Activated naive CD8-positive, alpha-beta T cell treated with anti-CD3 and anti-CD28 coated beads, Interleukin-2, amount 50 U/mL, for 16 hours (primary cell): ENCODE measurements at places on chromosomes 13 and 19.

DNA sequence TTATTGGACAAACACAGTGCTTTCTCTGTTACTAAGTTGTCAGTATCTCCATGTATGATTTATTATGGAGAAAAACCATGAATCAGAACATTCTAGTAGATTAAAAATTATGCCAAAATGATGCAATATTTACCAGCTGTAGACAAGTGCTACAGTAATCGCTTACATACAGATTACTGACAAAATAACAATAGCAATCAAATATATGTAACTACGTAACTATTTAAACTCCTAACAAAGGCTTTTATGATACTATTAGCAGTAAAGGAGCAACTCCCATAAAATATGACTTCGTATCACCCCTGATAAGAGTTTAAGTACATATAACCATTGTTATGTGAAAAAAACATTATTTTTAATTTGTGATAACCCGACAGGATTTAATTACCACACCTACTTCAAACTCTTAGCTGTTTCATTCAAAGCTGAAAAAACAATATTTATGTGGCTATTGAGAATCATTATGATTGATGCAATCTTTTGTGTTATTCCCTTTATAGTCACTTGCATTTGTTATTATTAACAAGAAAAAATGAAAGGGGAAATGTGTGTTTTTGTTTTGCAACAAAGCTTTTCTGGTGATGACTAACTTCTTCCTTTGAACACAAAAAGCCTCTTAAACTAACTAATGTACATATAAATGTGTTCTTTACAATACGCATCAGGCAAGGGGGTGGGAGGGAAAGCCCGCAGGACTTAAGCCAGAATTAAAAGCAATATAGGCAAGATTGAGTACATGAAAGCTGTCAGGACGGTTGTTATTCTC lies 147.4 kb downstream of the ABCC4 start:
- DNase-seq, result no peak

- no peak for DNase-seq
Measured at GRCh38 chr13:28530729-28531076, 35.8 kb upstream of the FLT1 start.

GRCh38 chr13:72983085-72983768 lies 75.6 kb upstream of the KLF5 start:
- no peak for DNase-seq

GRCh38 chr19:45607071-45608029 lies 5.3 kb upstream of the GPR4 start:
- no peak for DNase-seq

- no peak for DNase-seq
Measured at GRCh38 chr19:10292206-10292788, 2.5 kb downstream of the ICAM5 start.

GRCh38 chr13:24361113-24361512 lies 51.7 kb downstream of the C1QTNF9 start:
- no peak for DNase-seq

DNA sequence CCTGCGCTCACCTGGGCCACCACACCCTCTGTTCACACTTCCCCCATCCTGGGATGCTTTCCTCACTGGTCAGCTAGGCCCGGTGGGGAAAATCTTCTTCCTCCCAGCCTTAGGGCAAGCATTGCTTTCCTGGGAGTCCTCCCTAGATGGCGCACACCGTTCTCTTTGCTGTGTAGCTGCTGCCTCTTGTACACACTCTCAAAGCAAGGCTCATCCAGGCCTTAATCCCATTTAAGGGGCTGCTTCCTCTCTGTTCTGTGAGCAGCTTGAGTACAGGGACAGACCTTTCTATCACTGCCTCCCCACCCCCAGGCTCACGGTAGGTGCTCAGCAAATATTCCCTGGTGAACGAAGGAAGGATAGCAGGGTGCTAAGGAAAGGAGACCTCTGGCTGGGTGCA lies 11.1 kb downstream of the SLC7A10 start:
- no peak for DNase-seq

DNA sequence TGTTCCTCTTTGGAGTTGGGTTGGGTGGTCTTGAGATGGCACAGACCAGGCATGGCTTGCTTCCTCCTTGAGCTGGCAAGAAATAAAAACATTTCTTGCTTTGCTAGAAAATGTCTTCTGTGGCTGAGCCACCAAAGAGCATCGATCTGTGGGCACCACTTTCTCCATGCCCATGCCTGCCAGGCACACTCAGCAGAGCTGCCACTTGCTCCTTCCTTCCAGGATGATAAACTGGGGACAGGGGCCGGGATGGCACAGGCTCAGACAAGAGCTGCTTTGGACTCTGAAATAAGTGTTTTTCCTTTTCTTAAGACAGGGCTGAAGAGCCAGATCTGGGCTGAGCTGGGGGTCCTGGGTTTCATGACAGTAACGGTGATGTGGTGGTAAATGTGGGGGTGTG lies 32.8 kb downstream of the NFIX start:
- no peak for DNase-seq

DNA sequence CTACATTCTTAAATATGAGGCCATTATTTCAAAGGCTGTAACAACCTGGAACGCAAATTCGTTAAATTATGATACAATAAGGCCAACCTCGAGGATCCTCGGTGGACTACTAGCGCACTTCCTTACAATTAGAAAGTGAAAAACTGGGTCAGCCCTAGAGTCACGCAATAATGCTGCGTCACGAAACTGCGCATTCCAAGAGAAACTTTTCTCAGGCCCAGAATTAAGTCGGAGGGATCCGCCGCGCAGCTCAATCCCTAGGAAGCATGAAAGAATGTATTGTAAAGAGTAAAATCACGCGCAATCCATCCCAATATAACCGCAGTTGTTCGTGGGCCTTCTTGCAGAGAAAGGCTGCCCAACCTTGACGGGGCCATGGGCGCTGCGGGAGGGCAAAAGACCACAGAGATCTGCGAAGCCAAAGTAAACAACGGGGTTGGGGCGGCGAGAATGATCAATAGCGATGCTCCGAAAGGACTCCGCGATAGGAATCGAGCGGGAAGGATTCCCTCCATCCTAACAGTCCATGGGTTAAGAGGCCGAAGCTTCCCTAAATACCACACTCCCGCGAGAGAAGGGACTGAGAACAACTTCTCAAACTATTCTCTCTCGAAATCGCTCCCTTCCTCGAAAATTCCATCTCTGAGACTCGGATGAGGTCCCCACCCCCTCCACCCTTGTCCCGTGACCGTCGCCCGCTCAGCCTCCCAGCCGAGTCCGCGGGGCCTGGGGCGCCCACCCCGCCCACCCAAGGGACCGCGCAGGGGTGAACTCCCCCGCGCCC lies 564 bp downstream of the SPART start:
- no peak for DNase-seq

DNA sequence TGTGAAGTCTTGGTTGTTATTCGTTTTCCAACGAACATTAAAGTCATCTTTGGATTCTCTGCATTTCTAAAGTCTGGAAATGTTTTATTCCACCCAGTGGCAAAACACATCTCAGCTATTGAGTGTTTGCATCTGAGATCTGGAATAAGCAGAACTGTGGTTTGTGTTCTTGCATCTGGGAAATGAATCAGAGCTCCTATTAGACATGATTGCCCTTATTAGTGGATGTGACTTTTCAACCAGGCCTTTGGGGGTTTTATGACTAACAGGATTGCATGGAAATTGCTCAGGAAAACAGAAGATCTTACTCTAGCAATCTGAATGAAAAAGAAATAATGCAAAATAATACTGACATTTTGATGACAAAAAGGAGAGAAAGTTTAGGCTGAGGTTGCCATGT lies 488.8 kb downstream of the IRS2 start:
- DNase-seq, result no peak

DNA sequence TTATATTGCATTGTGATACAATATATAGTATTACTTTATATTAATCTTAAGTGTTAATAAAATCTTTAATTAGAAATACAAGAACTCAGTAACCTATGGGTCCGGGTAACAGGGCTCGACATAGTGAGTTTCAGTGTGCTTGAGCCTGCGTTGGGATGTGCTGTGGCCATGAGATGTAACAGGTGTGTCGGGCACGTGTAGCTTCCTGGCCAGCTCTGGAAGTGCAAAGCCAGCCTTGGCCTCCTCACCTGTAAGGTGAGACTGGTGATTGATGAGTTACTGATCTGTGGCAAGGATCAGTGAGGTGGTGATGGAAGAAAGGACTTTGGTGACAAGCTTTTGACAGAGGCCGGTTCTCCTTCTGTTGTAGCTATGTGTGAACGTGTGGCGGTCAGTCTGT lies 19.2 kb downstream of the ATP4B start:
- DNase-seq, result no peak

DNA sequence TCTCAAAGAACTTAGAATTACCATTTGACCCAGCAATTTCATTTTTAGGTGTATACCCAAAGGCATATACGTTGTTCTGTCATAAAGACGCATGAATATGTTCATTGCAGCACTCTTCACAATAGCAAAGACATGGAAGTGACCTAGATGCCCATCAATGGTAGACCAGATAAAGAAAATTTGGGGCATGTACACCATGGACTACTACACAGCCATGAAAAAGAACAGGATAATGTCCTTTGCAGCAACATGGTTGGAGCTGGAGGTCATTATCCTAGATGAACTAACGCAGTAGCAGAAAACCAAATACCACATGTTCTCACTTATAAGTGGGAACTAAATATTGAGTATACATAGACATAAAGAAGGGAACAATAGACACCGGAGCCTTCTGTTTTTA lies 20.7 kb downstream of the PAN3 start:
- no peak for DNase-seq

DNA sequence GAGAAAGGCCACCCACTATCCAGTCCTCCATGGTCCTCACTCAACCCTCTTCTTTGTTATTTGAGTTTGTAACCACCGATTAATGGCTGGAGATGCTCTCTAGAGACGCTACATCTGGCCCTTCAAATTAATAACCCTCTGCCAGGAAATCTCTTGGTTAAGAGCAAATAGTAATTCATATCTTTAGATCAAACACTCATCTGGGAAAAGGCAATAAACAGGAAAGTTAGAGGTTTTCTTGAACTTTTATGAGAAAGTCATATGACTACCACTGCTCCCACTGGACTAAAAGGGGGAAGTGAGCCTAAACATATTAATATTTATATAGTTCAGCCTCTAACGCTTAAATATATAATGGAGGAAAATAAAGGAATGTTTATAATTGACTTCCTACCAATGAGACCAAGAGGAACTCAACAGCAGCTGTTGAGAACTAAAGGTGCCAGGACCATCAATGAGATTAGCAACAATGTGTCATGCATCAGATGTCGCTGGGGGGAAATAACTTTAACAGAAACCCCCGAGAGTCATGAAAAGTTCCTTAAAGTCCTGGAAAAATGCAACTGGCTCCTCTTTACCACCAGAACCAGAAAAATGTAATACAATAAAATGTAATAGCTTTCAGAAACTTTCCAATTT lies 2.7 kb downstream of the TBC1D4 start:
- no peak for DNase-seq

DNA sequence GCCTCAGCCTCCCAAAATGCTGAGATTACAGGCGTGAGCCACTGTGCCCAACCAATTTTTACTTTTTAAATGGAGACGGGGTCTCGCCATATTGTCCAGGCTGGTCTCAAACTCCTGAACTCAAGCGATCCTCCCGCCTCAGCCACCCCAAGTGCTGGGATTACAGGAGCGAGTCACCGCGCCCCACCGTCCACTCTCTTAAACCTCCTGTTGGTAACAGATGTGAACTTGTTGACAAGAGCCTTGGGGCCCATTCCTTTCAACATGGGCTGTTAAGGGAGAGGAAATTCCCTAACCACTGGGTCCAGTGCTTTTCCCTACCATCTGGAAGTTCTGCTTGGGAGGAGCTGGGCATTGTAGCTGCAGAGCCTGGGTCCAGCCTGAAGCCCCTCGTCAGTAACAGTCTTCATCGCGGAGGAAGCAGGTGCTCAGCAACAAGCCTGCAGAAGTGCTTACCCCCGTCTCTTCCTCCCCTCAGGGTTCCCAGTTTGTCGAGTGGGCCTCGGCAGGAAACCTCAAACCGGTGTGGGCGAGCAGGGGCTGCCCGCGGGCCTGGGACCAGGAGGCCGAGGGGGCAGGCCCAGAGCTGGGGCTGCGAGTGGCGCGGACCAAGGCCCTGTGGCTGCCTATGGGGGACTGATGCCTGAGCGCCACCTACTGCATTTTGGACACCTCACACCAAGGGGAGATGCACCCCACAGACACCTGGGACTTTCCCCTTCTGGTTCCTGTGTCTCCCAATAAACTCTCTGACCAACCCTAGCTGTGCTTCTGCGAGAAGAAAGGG lies 4.0 kb upstream of the FLT3LG start:
- DNase-seq, result no peak

- DNase-seq, result no peak
Measured at GRCh38 chr13:26991508-26992181, 180.0 kb downstream of the USP12 start.

DNA sequence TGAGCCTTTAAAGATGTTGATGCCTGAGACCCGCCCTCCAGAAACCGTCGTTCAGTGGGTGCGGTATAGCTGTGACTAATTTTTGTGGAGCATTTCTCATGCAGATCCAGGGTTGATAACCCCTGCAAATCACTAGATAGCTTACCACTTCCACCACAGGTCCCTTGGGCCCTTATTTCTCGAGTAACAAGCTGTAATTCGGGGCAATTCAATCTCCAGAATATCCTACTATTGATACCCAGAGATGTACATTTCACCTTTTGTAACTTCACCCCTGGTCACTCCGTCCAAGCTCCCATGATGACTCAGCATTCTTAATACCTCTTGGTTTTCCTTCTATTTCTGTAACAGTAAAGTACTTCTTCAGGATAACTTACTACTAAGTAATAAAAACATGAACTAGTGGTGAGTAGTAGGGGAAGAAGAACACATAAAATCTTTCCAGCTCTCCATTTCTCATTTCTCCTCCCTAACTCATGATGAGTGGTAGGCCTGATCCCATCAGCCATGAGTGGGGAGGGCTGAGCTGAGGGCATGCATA lies 71.9 kb upstream of the UBL3 start:
- DNase-seq, result no peak

- no peak for DNase-seq
Measured at GRCh38 chr19:3262362-3262761, 37.9 kb downstream of the CELF5 start.

- DNase-seq, result no peak
Measured at GRCh38 chr19:16026756-16027155, 49.5 kb upstream of the TPM4 start.

DNA sequence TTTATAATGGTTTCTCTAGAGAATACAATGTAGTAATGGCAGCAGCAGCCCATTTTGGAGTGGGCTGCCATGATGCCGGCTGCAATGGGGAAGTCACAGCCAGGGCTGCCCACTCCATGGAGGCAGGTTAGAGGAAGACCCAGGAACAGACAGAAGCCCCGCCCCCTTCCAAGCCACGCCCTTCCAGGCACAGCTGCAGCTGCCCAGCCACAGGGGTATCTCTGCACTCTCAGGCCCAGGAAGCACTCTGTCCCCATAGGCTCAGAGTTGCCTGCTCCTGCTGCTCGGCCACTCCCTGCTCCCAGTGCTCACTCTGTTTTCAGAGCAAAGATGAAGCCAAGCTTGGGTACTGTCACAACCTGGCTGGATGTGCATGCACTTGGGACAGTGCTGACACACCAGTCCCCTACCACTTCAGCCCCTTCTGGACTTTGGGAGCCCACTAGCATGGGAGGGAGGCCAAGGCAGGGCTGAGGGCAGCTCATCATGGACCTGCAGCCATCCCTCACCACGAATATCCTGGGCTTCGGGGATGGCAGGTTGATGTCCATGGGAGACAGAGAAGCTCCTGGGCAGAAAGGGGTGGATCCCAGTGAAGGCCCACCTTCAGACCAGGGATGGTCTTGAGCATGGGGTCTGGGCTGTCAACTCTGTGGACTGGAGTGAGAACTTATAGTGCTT lies 1224.2 kb downstream of the SLITRK5 start:
- no peak for DNase-seq

- DNase-seq, result peak; percentile 70
Measured at GRCh38 chr19:43624933-43625332, 5.5 kb upstream of the ZNF428 start.

GRCh38 chr13:39941911-39942551 lies 286.6 kb downstream of the COG6 start:
- DNase-seq, result no peak
